ENCODE measurements at places on chromosomes 2 and 18.

GRCh38 chr2:155839991-155840390 is 492.5 kb downstream of the NR4A2 start:
- DNase-seq: no peak

DNA sequence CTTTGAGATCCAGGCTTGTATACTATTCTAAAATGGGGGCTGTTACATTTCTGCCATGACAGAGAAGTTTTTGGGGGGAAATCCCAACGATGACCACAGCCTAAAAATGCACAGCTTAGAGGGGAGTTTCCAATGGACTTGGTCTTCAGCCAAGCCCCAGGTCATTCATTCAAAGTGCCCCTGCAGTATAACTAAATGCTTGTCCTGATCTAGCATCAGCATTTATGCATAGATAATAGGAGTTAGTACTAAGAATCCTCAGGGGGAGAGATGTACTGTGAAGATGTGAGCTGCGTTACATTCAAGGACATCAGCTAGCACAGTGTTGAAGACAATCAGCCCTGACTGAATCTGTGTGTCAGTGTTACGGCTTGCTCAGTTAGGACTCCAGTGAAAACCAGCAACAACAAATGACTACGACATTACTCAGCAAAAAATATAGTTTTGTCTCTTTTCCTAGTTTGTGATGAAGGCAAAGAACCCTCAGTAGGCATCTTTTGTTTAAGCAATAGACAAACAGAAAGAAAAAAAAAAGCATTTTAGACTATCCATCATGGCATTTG is 160.9 kb downstream of the ZEB2 start:
- peak; percentile 52 for DNase-seq

DNA sequence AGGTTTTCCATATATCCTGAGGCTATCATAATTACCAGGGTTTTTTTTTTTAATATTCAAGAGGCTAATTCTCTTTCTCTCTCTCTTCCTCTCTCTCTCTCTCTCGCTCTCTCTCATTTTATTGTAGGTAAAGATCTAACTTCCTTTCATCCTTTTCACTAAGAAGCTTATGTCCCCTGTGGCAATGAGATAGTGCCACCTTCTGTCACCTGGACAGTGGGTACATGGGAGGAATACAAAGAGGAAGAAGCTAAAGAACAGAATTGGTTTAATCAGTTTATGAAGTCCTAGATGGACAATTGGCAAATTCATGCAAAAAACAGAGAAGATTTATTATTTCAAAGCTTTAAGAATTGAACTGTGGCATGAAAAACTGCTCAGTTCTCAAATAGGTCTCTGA is 1582.3 kb upstream of the TMEFF2 start:
- no peak for DNase-seq

- DNase-seq: no peak
Observed at GRCh38 chr18:46360102-46360699, 256.0 kb downstream of the HAUS1 start.

DNA sequence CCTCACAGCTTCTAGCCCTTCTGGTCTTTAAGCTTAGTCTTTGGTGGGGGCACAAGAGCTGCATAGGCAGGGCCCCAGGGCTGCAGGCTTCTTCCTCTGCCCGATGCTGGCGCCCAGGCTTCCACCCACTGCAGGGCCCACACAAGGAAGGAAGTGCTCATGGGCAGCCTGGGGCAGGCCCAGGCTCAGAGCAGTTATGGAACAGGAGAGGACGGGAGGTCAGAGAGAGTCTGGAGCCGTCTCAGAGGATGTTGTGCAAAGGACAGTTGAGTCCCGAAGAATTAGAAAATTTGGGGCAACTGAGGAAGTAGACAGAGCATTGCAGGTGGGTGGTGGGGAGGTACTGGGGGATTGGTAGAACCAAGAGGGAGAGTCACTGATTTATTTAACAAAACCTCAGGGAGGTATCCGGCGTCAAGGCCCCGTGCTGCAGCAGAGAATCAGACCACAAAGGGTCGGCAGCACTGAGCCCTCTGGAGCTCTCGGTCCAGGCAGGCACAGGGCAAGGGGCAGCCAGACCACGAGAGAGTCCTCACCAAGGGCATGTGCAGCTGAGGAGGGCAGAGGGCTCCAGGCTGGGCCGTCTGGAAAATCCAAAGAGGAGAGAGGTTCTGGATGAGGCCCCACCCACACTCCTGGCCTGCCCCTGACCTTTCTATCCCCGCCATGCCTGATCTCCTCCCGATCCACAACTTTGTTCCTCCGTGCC is 110.8 kb upstream of the GLI2 start:
- no peak for DNase-seq

- no peak for DNase-seq
Observed at GRCh38 chr2:15941871-15942710, 1.7 kb downstream of the MYCN start.

GRCh38 chr2:7740114-7740513 is 822.9 kb downstream of the RNF144A start:
- DNase-seq: no peak

DNA sequence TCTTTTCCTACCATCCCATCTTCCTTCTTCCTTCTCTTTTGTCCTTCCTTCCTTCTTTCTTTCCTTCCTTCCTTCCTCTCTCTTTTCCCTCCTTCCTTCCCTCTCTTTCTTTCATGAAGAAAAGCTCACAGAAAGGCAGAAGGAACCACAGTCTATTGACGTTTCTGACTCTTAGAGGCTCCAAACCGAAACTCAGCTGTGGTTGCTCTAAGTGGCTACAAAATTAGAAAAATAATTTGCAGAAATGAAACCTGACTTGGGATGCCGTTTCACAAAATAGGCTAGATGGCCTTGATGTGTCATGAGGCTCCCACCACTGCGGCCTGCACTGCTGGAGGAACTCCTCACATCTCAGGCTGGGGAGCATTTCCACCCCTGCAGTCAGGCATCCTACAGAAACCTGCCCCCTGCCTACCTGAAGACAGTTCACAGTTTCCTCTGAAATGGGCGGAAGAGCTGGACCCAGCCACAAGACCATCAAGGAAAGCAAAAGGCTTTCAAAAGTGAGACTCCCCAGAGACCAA is 165.6 kb downstream of the SMAD7 start:
- no peak for DNase-seq

- no peak for DNase-seq
Observed at GRCh38 chr18:43917520-43917919, 640.2 kb upstream of the SYT4 start.

- no peak for DNase-seq
Observed at GRCh38 chr2:226728996-226729395, 70.6 kb downstream of the IRS1 start.
